ENCODE measurements at places on chromosomes 7 and 10.

DNA sequence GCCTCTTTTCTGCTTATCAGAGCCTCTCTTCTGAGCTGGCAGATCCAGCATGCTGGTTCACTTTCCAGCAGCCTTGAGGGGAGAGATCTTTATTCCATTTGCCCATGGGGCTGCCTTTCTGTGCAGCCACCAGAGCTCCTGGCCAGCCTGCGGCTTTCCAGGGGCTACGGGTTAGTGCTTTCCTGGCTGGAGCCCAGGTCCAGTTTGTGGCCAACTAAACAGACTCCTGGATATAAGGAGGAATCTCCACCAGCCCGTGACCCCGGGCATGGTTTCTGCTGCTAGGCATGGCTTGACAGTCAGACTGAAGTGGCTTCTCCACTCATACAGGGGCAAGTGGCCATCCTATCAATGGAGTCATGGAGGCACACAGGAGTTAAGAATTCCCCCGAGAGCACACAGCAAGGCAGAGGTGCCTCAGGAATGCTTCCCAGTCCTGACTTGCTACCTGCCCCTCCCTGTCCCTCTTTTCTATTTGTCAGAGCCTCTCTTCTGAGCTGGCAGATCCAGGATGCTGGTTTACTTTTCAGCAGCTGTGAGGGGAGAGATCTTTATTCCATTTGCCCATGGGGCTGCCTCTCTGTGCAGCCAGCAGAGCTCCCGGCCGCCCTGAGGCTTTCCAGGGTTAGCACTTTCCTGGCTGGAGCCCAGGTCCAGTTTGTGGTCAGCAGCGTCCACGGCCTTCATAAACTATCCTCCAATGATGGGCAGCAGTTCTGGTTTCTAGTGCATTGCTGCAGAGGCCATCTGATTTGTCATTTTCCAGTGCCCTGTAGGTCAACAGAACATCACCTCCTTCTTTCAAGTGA lies 35.9 kb downstream of the TSPAN15 start:
- no peak for DNase-seq

DNA sequence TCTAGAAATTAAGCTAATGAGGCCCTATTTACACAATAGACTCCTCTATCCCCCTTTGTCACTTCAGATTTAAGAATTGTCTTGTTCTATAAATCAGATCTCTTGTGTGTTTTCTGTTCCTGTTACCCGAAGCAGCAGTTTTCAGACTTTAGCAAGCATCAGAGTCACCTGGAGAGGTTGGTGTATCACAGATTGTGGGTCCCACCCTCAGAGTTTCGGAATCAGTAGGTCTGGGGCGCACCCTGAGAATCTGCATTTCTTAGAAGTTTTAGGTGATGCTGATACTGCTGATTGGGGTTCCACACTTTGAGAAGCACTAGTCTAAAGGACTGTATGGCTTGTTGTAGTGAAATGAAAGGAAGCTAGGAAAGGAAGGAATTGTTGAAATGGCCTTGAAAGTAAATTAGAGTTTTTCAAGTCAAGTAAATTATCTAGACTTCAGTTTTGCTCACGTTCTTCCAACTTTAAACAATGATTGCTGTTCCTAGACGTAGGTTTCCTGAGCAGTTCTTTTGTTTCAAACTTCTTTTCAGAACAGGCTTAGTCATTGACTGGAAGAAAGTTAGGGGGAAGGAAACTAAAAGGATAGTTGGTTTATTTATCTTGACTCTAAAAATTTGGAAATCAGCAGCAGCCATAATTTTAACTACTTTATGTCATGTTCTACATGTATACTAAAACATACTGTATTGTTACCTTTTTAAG lies 15.7 kb downstream of the BPGM start:
- DNase-seq: no peak

- DNase-seq: no peak
Measured at GRCh38 chr10:33238643-33239042, 95.8 kb downstream of the NRP1 start.

- no peak for DNase-seq
Measured at GRCh38 chr7:66627881-66628360, 760 bp upstream of the KCTD7 start.

GRCh38 chr7:117019786-117020590 lies 66.7 kb downstream of the ST7 start:
- peak; percentile 53 for DNase-seq

DNA sequence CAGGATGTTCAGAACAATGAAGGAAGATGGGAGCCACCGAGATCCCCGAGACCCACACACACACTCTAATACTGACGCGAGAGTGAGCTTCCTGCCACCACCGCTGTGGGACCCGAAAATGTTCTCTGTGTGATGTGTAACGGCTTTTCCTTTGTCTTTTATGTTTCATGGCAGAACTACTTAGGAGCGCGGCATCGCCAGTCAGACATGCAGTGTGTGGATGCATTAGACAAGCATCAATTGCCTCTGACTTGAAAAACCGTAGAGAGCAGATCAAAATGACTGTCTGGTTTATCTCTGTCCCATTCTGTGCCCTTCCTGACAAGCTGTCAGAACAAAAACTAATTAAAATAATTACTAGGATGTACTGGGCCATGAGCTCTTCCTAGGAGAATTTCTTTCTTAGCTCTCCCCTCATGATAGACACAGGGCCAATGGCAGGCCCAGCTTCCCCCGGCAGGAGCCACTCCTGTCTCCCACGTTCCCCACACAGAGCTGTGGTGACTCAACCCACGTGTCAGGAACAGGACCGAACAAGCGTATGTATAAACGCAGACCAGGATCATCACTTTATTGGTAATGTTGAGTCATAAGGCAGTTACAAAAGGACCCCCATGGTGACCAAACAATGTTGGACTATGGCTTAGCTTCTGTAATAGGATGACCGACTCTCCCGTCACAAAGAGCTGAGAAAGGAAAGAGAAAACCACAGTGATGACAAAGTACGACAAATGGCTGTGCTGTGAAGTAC lies 705.0 kb downstream of the PARD3 start:
- DNase-seq: no peak

DNA sequence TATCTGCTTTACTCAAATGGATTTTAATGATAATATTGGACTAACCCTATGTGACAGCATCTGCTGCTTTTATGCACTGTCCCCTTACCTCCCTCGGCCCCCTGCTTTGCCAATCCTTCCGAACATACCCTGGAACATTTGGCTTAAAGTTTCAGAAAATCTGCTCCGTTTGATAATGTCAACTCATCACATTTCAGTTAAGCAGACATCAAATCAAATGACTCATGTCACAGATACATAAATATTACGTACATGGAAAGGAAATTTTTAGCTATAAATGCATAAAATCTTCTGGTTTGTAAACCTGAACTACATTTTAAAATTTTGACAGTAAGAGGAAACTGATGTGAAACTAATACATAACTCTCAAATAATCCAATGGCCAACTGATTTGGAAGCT lies 98.2 kb downstream of the CNTNAP2 start:
- DNase-seq: no peak

DNA sequence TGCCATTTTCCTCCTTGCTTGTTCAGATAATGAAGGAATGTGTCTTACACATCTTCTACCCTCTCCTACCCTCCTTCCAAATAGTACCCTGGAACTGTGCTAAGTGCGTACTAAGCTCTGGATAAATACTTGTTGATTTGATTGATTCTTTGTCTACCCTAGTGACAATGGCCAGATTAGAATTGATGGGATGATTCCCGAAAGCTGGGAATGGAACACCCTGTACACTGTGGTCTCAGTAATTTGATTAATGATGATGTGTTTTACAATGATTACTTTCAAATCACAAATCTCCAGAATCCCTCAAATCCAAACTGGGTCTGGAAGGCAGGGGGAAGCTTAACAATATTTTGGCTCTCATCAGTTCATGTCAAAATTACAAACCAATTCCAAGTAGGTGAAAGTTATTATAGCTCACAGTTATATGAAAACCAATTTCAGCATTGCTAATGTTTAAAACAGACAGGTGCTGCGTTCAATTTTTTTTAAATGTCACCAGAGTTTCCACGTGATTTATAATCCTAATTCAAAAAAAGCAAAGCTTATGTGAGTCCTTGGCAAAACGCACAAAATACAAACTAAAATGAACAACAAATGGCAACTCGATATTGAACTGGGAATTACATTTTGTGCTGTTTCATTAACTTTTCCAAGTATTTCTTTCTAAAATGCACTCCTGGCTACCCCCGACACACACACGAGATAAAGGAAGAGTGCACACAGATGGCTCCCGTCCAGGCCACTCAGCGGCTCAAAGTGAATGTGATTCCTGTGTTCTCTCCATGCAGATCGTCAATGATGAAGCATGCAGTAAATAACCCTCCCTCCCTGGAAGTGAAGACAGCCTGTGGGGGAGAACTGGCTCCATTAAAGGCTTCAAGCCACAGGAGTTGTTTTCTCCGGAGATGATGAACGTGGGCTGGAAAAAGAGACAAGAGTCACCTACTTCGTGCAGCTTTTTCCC lies 21.7 kb upstream of the ADRB1 start:
- peak; percentile 37 for DNase-seq

DNA sequence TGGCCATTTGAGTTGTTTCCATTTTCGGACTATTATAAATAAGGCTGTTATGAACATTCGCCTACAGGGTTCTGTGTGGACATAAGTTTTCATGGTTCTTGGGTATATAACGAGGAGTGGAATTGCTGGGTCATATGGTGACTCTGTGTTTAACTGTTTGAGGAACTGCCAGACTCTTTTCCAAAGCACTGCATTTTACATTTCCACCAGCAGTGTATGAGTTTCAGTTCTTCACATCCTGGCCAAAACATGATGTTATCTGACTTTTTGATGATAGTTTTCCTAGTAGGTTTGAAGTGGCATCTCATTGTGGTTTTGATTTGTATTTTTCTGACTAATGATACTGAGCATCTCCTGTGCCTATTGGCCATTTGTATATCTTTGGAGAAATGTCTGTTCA lies 5.4 kb downstream of the SUV39H2 start:
- DNase-seq: no peak

DNA sequence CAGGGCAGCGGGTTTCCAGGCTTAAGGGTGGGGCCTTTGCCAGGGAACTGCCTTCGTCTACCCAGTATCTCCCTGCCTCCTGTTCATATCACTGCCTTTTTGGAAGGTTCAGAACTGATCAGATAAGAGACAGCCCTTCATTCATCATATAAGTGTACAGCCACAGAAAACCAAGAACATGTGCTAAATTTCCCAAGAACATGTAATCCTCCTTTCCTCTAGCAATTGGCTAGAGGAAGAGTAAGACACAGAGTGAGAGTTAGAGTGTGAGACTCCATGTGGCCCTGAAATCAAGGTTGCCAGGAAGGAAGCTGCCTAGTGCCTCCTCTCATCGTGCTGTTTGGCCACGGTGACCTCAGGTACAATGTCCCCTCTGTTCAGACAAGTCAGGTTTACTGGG lies 770.9 kb downstream of the TNS3 start:
- DNase-seq: no peak
